Stimulated activated CD8-positive, alpha-beta memory T cell treated with anti-CD3 and anti-CD28 coated beads, Interleukin-7, amount 100 ng/mL, for 1 hour (primary cell): ENCODE measurements at places on chromosomes 1 and 21.

- DNase-seq, result no peak
Measured at GRCh38 chr1:206065547-206066145, 12.7 kb downstream of the RHEX start.

DNA sequence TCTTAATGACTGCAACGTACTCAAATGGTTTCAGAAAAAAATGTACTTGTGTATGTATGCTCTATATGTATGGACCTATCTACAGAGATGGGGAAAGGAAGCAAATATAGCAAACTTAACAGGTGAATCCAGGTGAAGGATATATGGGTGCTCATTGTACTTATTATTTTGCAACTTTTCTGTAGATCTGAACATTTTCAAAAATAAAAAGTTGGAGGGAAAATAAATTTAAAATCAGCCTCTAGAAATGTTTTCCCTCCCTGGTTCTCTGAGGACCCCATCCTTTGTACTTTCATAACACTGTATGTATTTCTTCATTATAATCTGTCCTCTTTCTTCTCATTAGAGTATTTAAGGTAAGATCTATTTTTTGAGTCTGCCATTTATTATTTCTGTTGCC, 17.9 kb downstream of the FMO5 start:
- no peak for DNase-seq

- DNase-seq, result no peak
Measured at GRCh38 chr1:183792300-183792699, 12.6 kb upstream of the RGL1 start.

- no peak for DNase-seq
Measured at GRCh38 chr21:43884012-43884860, 19.2 kb downstream of the AGPAT3 start.

DNA sequence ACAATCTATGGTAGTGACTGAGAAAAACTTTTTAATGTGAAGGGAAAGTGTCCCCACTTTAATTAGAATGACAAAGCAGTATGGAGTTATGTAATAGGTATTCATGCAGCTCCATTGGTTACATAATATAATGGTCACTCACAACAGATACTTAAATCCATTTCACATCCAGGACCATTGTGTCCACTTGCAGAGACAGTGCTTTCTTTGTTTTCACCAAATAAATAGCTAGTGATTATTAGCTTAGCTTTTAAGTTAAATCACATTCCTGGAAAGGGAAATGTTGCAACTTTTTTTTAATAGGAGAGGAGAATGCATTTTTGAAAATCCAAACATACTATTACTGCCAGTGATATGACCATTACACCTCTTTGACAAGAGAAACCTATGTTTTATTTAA, 22.9 kb downstream of the RGL1 start:
- DNase-seq, result no peak

GRCh38 chr1:77625250-77625649, 57.2 kb downstream of the ZZZ3 start:
- no peak for DNase-seq

- DNase-seq, result no peak
Measured at GRCh38 chr1:111513410-111514020, 10.1 kb upstream of the ADORA3 start.

DNA sequence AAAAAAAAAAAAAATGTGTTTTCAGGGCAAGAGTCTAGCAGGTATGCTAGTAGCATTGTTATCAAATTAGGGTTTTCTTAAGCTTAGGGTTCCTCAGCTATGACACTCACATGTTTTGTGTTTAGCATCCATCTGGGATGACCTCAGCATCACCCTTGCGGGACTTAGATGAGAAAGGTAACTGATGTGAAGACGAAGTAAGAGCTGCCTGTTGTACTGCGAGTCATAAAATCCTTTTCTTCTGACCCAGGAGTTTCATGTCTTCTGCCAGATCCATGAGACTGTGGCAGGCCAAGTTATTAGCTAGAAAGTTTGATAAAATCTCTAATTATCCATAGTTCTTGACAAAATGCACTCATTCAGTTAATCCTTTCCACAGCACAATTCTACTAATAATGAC, 1251.1 kb downstream of the AMY1C start:
- DNase-seq, result no peak

GRCh38 chr1:25018110-25018735, 88.1 kb upstream of the RUNX3 start:
- no peak for DNase-seq

- DNase-seq, result no peak
Measured at GRCh38 chr1:228274452-228275178, 66.8 kb downstream of the OBSCN start.

DNA sequence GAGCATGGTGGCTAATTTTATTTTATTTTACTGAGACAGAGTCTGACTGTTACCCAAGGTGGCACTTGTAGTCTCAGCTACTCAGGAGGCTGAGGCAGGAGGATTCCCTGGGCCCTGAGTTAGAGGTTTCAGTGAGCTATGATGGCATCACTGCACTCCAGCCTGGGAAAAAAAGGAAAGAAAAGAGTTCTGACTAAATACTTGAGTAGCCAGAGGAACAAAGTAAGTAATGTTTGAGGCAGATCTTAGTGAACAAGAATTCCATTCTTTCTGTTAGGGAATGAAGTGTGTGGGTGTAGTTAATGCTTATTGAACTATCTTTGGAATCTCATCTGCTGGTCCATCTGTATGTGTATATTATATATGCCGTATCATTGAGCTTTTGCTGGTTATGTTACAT, 13.1 kb upstream of the EVI5 start:
- no peak for DNase-seq

DNA sequence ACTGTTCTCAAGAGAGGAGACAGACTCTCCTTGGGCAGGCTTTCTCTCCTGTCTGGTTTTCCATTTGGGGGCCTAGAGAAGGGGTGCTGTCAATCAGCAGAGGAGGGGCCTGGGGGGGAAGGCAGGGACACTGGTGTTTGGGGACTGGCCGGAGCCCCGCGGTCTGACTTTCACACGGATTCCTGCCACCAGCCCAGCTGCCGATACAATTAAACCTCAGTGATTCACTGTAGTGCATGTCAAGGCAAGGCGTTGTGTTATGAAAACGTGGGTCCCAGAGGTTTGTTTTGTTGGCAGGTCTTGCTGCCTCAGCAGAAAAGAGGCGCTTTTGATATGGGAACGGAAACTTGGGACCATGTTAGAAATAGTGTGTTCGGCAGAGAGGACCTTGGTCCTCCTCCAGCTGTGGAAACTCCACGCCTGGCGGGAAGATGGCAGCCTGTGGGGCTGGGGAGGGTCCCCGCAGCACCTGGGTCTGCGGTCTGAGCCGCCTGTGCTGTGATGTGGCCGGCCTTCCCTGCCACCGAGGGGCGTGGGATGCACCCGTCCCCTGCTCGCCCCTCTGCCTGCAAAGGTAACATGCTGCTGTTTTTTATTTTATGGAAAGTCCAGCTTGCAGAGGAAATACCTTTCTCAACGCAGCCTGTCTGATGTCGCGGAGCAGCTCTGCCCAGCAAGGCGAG, 47.6 kb downstream of the SPSB1 start:
- no peak for DNase-seq

DNA sequence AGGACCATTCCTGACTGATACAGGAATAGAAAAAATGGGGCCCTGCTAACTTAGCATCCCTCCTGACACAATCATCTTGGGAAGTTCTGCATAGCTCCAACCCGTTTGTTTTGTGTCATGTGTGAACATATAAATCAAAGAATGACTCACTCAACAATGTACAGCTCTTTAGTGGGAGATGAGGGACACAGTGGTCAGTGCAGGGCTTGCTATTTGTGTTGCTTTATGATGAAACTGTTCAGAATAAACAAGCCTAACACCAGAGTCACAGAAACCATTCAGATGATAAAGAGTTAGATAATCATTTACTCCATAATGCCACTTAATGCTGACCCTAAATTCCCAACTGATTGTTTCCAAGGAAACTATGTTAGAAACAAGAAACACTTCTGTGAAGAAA, 154.2 kb upstream of the ZNHIT6 start:
- DNase-seq, result no peak

DNA sequence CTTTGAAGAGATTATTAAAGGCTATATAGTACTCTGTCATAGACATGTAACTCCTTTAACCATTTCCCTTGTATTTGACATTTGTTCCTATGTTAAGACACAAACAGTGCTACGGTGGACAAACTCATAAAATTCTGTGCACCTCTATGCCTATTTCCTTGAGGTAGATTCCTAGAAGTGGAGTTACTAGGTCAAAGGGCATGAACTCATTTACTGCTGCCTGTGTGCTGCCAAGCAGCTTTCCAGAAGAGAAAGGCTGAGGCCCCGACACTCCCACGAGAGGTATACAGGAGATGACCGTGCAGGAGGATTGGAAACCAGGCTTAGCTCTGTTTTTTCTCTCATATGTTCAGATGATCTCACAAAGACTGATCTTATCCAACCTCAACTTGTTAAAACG, 34.4 kb upstream of the TENT5C start:
- DNase-seq, result no peak

DNA sequence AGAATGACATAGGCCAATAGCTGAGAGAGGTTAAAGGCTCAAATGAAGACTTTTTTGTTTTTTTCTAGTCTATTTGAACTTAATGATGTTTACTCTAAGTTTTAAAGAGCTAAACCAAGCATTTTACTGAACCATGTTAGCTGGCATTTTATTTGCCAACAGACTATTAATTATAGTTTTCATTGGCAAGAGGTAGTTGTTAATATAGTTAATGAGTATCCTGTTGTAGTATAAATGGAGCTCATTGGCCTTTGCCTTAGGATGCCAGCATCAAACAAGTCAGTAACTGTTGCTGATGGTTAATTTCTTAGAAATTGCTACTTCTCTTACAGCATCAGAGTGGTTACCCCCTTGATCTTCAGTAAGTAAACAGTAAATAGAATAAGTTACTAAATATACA, 339.0 kb upstream of the B3GALT2 start:
- DNase-seq, result no peak

DNA sequence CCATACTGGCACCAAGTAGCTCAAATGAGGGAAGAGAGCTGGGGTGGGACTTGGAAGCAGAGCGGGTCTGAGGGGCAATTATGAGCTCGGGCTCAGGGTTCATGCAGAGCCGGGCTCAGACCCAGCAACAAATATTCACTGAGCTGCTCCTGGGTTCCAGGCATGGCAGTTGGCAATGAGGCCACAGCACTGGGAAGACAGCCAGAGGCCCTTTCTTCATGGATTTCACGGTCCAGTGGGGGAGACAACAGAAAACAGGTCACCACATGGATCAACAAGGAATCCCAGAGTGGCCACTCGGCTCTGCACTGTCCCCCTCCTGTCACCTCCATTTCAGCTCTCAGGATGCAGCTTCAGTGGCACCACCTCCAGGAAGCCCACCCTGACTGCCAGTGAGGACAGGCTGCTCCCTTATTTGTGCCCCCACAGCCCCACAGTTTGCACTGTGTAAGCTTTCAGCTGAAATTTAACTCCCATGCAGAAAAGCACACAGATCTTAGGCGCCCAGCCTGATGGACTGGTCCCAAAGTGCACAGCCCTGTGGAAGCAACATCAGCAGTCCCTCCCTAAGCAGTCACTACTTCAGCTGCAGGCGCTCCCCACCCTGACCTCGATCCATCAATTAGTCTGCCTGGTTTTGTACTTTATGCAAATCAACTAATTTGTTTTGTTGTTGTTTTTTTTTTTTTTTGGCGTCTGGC, 22.4 kb downstream of the ARHGEF19 start:
- no peak for DNase-seq

DNA sequence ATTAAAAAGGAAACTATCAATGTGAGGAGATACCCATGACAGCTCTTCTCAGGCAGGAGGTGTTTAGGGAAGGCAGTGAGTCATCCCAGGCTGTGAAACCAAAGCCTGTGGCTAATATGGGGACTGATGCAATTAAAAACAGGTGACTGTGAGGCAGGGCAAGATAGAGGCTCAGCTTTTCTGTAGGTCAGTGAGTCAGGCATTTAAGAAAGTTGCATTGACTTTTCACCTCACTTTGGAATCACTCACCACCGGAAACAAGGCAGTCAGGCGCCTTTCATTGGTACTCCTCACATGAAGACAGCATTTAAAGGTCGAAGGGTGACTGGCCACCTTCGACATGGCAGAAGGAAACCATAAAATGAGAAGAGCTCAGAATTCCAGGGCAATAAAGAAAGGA, 54.5 kb downstream of the PAPPA2 start:
- DNase-seq, result no peak

DNA sequence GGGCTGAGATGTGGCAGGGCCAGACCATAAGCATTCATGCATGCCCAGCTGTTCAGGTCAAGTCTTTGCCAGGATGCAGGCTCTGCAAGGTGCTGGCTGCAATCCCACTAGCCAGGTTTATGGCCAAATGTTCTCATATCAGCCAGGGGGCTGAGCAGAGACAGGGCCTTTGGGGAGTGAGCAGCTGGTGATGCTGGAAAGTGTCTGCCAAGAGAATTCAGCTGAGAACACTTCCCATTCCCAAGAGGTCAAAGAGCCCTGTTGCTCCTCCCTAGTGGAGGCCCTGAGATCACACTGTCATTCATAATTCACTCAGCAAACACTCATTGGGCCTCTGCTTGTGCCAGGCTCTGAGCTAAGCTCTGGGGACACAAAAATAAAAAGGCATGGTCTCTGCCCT, 150.3 kb downstream of the DMRTA2 start:
- DNase-seq, result no peak

GRCh38 chr1:16076031-16076864, 2.8 kb upstream of the FAM131C start:
- no peak for DNase-seq

GRCh38 chr1:91640877-91641526, 140.4 kb downstream of the CDC7 start:
- no peak for DNase-seq

DNA sequence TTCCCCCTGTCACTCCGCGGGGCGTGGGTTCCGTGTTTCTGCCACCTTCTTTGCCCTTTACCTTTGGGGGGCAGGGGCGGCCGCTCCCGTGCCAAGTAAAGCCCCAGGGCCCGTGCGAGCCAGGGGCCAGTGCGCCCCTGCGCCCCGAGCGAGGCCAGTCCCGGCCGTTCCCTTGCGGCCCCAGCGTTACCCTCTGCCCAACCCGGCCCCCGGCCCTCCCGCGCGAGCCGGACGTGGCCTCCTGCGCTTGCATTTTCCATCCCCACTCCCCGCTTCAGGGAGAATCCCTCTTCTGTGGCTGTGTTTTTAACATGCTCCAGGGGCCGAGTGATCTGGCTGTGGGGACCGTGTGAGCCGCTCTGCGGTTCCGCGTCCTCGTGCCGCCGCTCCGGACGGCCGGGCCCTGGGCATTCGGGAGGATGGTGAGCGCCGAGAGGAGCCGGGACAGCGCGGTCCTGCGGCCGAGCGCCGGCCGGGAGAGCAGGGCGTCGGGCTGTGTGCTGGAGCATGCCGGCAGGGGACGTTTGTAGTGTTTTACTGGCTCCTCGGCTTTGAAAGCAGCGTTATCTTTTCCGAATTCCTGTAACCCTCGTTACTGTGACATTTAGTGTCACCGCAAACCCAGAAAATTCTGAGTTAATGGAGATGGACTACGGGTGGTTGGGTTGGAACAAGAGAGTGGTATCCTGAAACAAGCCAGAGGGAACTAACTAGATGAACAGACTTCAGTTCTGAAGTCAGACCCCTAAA, 1.0 kb downstream of the GALNT2 start:
- no peak for DNase-seq
